AG09309 (cell line): ENCODE measurements at places on chromosomes 3 and 15.

- DNase-seq: no peak
Measured at GRCh38 chr3:32203854-32204253, 34.6 kb upstream of the CMTM8 start.

GRCh38 chr15:100107606-100108225 is 234.1 kb downstream of the ADAMTS17 start:
- no peak for DNase-seq

GRCh38 chr3:191262650-191263049 is 63.6 kb downstream of the OSTN start:
- no peak for DNase-seq

GRCh38 chr15:98953968-98954367 is 53.6 kb downstream of the PGPEP1L start:
- DNase-seq: no peak

GRCh38 chr3:53255423-53255774 is 423 bp downstream of the TKT start:
- no peak for DNase-seq

DNA sequence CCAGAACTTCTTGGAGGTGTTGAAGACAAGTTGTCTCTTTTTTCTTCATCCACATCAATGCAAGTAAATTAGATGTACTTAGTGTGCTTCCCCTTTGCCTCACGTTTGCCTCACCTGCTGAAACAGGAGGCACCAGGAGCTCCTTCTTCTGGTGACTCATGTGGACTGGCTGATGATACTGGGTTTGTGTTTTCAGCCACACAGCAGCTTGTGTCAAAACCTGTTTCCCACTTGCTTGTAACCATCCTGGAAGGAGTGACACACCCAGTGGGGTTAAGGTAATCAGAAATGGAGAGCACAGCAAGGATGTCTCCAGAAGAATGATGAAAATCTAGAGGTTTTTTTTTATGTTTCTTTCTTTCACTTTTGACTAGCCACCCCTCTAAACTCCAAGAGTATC is 143.3 kb upstream of the RBMS3 start:
- DNase-seq: no peak
